Stimulated activated CD8-positive, alpha-beta memory T cell treated with anti-CD3 and anti-CD28 coated beads, Interleukin-4, amount 100 ng/mL, for 1 hour (primary cell): ENCODE measurements at places on chromosomes 13 and 19.

DNA sequence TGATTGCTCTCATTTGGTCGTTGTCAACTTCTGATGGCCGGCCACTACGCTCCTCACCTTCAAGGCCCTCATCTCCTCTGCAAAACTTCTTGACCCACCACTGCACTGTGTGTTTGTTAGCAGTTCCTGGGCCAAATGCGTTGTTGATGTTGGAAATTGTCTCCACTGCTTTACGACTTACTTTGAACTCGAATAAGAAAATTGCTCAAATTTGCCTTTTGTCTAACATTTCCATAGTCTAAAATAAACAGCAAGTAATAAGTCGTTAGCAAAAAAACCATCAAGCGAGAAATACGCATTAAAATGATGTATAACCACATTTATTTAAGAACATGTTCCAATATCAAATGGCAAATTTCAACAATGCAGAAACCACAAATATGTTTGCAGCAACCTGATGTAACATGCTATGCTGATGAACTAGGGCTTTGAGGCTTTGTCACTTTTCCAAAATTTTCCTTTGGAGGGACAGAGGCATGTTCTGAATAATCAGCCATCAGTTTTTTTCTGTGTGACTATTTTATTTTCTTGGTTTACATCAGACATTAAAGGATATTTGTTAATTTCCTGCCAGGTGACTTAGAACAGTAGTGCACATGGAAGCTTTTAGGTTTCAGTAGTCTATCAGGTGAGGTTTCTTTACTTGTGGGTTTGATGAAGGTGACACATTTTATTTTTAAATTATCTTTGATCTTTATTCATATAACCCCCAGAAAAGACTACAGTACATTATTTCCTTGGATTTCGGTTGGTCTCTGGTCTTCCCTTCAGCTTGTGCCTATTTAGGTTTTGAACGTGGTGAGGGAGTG, 74.7 kb upstream of the TEX29 start:
- no peak for DNase-seq

GRCh38 chr19:49441210-49441959, at the start of gene SLC17A7:
SLC17A7 (minus strand) TSS chr19:49441527; CDS start chr19:49441379, 148 bp downstream.
- DNase-seq = no peak

DNA sequence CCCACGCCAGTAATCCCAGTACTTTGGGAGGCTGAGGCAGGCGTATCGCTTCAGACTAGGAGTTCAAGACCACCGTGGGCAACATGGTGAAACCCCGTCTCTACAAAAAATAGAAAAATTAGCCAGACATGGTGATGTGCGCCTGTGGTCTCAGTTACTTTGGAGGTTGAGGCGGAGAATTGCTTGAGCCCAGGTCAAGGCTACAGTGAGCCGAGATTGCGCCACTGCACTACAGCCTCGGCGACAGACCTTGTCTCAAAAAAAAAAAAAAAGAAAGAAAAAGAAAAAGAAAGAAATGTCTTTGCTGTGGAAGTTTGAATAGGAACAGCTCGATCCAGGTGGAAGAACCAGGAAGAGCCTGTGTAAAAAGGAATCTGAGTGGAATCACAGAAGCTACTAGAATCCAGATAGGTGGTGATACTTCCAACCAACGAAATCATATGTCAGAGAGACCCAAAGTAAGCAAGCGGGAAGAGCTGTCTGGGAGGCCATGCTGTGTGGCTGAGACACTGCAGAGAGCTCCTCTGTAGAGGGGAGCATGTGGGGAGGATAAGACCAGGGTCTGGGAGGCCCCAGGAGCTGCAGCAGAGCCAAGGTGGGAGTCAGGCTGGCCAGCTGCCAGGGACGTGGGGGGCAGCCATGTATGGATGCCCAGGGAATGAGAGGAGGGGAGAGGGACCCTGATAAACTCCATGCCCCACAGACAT, 21.1 kb downstream of the LATS2 start:
- no peak for DNase-seq

DNA sequence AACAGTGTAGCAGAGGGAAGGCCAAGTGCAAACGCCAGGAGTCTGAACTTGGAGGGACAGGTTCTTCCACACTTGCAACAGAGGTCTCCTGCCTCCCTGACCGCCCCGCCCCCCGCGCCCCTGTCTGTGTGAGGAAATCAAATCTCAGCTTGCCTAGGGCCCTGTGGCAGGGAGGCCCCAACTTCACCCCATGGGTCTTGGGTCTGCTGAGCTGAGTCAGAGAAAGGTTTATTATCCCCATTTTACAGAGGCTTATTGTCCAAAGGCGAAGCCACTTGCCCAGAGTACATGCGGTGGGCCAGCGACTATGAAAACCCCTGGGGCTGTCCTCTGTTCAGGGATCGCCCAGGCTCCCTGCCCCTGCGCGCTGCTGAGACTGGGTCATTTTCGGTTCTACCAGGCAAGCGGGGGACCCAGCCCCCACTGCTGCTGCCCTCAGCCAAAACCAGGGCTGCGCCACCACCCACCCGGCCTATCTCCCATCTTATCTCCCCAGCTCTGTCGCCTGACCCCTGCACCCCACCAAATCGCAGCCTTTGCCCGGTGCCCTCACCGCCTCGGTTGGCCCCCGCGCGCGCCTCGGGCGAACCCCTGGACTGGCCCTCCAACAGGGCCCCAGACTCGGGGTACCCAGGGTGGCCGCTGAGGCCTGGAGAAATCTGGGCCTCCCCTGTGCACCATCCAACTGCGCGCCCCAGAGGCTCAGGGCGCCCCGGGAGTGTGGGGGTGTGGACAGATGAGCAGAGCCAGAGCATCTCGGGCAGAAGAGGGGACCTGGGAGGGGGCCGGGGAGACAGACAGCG, 850 bp upstream of the CERS4 start:
- DNase-seq = no peak

DNA sequence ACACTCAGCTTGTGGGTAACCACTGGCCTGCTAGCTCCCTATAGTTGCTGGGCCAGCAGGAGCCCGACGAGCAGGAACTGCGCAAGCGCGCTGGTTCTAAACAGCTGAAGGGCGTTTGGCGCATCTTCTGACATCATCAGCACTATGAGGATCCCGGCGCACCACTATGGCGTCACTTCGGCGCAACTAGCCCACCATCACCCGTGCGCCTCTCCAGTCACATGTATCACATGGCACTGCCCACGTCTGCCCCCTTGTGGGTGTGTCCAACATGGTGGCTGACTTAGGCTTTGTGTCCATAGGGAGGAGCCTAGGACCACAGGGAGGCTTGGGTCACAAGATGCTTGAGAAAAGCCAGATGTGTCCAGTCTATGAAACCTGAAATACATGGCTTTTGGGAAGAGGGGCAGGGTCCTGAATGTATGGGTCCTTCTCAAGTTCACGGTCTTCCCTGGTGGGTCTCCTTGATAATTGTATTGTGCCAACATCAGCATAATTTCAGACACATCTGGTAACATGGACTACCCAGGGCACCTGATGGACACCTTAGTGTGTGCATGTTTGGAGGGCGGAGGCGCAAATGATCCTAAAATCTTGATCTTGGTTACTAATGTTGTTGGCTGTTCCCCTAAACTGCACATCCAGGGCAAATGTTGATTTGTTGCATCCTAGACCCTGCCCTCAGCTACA, 18.0 kb downstream of the KLK4 start:
- DNase-seq = no peak

GRCh38 chr13:38213314-38213713, 136.3 kb upstream of the UFM1 start:
- no peak for DNase-seq
